ENCODE measurements at places on chromosomes 16 and 17. TPM values are rescaled to one million over a fixed set of nuclear protein-coding genes. Genes with fewer than 3 reads are reported as not detected.

GNAO1 gene
- total RNA-seq = 32.2 TPM

- DNase-seq = no peak
Measured at GRCh38 chr16:53968454-53968853, 264.5 kb downstream of the FTO start.

DNA sequence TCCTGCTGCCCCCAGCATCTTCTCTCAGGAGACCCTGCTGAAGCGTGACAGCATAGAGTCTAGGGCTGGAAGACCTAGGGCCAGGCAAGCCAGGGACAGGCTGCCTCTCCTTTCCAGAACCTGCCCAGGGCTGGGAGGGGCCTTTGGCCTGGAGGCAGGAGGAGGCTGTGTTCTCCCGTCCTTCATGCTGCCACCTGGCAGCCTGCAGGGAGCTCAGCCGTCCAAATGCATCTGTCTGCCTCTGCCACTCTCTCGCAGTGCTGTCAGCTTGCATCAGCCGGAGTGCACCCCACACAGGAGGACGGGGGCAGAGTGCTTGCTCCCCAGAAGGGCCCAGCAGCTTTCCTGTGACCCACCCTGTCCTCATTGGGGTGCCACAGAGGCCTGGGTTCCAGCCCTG is 31.3 kb downstream of the ARHGAP23 start:
- DNase-seq = peak; percentile 67

DNA sequence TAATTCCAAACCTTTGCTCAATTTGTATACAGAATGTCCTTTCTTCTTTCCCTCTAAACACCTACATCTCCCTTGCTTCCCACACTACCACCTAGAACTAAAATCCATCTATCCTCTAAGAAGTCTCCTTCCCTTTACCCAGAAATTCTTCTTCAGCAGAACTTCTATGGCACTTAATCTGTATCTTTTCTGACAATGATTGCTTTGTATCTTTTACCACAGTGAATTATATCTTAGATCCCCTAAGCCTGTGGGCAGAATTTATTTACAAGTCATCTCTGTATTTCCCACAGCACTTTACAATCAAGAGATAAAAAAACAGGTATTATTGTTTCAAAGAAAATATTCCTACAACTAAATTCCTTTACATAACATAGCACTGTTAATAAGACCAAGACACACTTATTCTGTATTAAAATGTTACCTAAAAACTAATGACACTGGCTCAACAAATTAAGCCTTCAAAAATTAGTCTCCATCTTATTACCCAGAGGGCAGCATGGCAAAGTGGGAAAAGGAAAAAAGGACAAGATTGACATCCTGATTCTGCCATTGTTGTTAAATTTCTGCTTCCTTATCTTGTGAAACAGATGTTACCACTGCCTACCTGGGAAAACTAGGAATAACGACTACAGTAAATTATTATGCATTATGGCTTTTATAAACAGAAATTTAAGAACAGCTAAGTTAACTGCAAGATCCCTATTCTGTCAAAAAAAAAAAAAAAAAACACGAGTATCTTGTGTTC is 42.8 kb downstream of the KANSL1 start:
- no peak for DNase-seq

DNA sequence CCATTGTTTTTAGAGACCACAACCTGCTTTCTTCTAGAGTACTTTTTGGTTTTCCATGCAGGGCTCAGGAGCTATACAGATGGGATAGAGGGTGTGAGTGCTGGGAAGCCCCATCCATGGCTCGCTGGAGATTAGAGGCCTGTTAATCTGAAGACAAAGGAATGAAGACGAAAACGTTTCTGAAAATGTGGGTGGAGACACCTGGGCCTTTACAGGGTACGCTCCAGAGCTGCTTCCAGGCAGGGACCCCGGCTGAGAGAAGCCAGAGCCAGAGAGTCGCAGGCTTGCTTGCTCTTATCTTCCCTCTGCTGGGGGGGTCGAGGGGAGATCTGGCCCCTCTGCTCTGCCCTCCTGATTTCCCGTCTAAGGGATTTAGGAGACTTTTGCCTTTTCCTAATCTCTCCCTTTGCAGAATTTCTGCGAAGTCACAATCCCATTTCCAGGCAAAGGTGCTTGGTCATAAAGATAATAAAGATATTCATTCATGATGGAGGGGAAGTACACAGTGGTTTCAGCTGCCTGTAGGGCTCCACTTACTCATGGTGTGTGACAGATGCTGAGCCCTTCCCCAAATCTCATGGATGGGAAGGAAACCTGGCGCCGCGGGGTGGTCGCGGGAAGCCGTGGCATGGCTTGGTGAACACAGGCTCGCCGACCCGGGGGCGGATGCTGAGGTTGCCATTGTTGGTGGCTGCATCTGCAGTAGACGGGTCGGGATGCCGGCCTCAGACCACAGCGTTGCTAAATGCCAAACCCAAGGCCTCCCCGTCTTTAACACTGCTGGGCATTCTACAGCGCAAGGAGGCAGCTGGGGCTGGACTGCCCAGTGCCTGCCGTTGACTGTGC is 4.8 kb upstream of the SOCS3 start:
- no peak for DNase-seq
